Activated CD8-positive, alpha-beta memory T cell treated with anti-CD3 and anti-CD28 coated beads for 36 hours (primary cell): ENCODE measurements at places on chromosomes 6 and 20. TPM values are rescaled to one million over a fixed set of nuclear protein-coding genes. Genes with fewer than 3 reads are reported as not detected.

The MLN gene
- not detected for total RNA-seq

The PHACTR2 gene
- total RNA-seq: 24.2 TPM

The CNR1 gene
- not detected for total RNA-seq

The SMPDL3A gene
- not detected for total RNA-seq

The L3MBTL3 gene
- total RNA-seq: 9.8 TPM

The SRSF12 gene
- 0.82 TPM for total RNA-seq

The CENPW gene
- 61.1 TPM for total RNA-seq

The CTCFL gene
- total RNA-seq: not detected

The BHLHE23 gene
- total RNA-seq: not detected

The EDEM2 gene
- total RNA-seq: 19.0 TPM

The BTNL2 gene
- not detected for total RNA-seq

The SLC26A8 gene
- total RNA-seq: not detected

The C6orf132 gene
- total RNA-seq: 0.23 TPM

The TTPAL gene
- total RNA-seq: 27.4 TPM

The CCDC167 gene
- 81.6 TPM for total RNA-seq

The IRAK1BP1 gene
- total RNA-seq: 3.0 TPM
